ENCODE measurements at places on chromosomes 5 and 9.

DNA sequence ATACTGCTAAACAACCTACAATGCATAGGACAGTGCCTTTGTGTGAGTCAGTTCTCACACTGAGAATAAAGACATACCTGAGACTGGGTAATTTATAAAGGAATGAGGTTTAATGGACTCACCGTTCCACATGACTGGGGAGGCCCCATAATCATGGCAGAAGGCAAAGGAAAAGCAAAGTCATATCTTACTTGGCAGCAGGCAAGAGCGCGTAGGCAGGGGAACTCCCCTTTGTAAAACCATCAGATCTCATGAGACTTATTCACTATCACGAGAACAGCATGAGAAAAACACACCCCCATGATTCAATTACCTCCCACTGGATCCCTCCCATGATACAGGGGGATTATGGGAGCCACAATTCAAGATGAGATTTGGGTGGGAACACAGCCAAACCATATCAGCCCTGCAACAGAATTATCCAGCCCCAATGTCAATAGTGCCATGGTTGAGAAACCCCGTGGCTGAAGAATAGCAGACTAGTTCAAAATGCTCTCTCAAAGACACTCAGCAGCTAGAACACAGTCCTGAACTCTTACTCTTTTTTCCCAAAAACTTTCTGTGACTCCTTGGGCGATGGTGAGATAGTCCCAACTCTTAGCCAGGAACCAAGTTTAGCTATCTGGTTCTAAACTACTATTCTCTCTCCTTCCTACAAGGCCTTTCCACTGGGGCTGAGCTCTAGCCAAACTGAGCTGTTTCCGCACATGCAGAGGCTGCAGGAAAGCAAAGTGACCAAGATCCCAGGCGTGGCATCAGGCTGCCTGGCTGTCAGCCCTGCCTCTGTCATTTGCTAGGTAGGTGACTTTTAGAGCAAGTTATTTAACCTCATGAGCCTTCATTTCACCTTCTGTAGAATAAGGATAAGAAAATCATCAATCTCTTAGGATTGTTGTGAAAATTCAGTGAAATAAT, 21.7 kb downstream of the FAT2 start:
- no peak for DNase-seq

DNA sequence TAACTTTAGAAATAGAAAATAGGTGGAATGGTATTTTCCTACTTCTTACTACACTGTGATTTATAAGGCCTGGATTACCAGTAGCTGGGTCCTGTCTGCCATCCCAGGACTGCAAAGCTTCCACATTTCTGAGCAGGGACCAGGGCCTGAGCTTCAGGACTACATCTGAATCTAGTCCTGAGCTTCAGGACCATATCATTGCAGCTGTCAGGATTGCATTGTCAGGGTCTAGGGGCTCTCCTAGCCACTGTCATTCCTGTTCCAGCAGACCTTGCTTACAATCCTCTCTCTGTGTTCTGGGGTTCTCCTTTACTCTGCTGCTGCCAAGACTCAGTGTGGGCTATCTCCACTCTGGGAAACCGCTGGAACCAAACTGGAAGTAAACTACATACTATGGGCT, 16.3 kb downstream of the RAB3C start:
- DNase-seq = no peak

DNA sequence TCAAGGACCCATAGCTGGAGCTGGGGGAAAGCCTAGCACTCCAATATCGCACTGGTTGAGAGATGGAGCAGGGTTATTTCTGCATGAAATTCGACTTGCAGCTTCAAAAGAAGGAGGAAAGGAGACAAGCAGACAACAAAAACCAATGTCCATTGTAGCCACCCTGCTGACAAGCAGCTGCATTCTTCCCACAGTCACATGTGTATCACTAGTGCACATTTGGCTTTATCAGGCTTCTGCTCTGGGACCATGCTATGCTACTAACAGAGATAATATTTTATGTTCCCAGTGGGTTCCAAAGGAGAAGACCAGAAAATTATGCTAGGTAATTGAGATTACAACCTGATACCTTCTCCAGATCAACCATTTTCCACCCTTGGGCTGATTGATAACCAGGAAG, 59.7 kb downstream of the MFAP3 start:
- DNase-seq = no peak

DNA sequence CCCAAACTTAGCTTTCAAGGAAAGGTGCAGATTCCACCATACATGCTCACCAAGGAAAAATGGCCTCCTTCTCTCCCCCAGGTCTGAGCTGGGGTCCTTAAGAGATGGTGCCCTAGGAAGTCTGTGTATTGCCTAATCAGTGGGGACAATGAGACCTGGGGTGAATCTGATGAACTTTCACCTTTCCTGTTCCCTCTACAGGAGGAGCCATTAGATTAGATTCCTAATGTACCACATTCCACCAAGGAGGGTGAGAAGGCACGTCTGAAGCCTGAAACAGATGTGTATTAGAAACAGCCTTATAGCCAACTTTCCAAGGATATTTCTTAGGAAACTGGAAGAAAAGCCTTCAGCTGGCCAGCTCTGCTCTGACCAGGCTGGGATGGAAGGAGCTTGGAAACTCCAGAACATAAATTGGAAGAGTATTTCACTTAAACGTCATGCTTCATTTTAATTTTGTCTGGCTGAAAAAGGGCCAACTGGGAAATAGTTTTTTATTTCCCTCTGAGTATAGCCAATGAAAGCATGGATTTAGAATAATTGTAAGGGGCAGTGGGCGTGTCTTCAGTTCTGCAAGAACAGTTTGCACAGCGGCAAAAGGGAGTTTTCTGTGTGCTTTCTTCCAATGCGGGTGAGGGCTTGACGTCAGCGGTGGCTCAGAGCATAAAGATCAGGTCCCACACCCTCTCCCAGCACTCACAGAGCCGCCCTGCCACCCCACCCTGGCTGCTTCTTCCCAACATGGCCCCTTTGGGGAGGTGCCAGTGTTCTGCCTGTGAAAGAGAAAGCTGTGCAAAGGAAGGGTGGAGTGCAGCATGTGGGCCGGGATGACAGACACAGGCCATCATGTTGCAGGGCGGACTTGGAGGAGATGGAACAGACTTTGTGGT, 210.9 kb downstream of the ESM1 start:
- DNase-seq = no peak

DNA sequence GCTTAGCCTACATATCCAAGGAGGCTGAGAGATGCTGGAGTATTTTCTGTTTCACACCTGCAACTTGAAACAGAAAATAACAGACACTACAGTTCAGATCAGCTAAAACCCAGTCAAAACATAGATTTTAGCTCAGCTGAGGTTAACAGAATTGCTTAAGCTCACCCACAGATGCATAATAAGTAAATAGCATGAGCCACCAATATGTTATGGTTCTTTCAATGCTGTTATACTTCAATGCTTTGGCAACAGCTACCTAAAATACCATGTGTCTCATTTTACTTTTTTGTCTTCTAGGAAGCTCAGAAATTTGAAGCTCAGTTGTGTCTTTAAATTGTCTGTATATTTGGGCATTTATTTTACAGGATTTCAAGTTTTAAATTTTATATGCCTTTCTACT, 35.8 kb upstream of the OR13F1 start:
- no peak for DNase-seq

DNA sequence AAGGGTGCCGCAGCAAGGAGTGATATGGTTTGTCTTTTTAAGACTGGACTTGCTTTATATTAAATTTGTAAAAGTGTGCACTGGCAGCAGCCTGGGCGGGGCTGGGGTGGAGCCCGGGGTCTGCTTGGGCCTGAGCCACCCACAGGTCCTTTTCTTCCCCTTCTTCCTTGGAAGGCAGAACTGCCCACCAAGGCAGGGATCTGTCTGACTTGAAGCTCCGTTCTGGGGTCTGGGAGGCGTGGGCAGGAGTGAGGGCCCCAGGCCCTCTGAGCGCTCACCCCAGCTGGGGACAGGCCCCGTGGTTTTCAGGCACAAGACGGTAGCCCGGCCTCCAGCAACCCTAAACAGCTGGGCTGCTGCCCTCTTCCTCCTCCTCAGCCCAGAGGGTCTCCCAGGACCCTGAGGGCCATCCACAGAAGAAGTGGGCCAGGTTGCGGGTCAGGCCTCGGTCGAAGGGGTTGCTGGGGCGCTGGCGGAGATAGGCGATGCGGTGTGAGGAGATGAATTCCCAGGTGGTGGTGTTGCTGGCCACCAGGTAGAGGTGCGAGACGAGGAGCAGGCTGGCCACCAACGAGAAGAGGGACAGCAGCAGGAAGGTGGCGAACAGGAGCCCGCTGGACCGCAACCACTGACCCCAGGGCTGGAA, 3.0 kb downstream of the ZDHHC12 start:
- DNase-seq = no peak

- DNase-seq = no peak
These were observed 6.1 kb upstream of the AFAP1L1 start for GRCh38 chr5:149265597-149265996.

GRCh38 chr5:169641253-169641652, 4.2 kb downstream of the DOCK2 start:
- no peak for DNase-seq

DNA sequence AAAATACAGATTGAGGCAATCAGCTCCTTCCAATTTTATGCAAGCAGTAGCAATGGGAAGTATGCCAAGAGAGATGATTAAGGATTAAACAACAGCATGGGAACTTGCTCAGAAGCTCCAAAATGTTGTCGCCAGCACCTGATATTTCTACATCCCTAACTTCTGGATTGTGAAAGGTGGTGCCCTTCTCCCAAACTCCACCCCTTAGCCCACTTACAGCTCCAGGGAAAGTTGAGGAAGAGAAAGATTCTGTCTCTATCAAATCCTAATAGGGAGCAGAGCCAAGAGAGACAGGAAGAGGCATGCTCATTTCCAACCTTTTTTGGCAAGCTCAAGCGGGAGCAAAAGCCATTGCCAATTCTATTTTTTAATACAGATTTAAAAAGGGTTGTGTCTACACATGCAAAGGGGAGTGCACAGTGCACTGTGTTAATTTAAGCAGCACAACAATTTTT, 92.4 kb upstream of the NR3C1 start:
- no peak for DNase-seq

DNA sequence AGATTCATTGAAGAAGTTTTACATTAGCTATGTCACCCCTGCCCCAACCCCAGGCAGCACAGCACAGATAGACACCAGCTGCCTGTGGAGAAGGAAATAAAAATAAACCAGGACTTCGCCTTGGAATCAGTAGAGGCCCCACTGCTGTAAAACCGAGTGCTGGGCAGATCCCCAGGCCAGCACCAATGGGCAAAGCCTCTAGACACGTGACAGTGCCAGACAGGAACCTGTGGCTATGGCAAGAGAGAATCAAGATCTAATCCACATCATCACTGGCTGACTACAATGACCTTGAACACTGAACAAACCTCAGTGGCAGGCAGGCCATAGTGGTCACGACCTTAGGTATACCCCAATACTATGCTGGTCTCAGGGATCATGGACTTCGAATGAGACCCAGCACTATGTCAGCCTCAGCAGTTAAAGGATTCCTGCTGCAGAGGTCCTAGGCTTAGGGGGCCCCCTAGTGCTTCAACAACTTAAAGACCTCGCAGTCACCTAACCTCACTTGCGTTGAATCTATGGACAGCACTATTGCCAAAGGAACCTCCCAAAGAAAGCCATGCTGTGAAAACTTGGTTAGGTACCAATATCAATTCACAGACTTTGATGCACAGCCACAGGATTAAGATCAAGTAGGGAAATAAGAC, 2118.6 kb upstream of the C9orf72 start:
- DNase-seq = no peak

- no peak for DNase-seq
These were observed 94.7 kb upstream of the RAD23B start for GRCh38 chr9:107188376-107188775.

- DNase-seq = no peak
These were observed 3.6 kb upstream of the NPR3 start for GRCh38 chr5:32707418-32707997.

DNA sequence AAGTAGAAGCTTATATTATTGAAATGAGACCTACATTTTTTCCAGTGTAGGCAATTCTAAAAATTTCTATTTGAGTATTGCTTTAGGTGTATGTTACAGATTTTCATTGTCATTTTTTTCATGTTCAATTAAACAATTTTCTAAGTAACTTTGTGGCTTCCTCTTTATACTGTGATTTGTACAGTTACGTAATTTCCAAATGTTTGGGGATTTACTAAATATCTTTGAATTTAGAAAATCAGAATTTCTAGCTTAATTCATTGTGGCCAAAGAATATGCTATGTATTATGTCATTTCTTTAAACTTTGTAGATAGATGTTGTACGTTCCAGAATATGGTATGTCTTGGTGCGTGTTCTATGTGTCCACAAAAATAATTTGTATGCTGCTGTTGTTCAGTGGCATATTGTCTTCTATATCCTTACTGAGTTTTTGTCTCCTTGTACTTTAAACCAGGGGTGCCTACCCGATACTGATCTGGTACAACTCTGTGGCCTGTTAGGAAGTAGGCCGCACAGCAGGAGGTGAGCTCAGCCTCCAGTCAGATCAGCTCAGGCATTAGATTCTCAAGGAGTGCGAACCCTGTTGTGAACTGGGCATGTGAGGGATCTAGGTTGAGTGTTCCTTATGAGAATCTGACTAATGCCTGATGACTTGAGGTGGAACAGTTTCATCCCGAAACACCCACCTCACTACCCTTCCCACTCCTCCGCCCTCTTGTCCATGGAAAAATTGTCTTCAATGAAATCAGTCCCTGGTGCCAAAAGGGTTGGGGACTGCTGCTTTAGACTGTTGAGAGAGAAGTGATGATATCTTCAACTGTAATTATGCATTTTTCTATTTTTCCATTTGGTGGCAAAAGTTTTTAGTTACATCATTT, 63.5 kb downstream of the UBE2R2 start:
- no peak for DNase-seq

- DNase-seq = no peak
These were observed 8.4 kb upstream of the GOLPH3 start for GRCh38 chr5:32182463-32183063.

DNA sequence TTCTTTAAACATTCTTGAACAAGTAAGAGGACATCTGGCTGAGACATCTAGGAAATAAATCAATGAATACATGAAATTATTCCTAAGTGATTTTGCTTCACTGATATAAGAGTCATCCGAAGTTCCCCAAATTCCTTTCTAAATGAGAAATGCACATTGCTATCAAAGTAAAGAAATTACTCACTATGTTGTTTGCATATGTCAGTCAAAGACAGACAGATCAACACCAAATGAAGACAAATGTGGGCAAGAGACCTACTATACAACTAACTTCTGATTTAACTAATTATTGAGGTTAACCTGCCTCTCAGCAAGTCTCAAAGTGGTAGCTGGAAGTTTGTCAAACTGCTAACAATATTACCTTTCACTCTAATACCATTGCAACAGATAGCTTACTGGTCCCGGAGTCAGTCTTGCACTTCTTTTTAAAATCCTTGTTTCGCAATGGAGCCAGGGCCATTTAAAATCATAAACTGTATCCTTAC, 13.2 kb downstream of the TUT7 start:
- DNase-seq = no peak

- no peak for DNase-seq
These were observed 304.8 kb upstream of the PANK3 start for GRCh38 chr5:168883991-168884390.

GRCh38 chr9:129414993-129415941, 205.6 kb downstream of the C9orf50 start:
- DNase-seq = no peak
